Esophagus squamous epithelium (tissue), 5 donors: ENCODE measurements at places on chromosomes 4 and X. TPM values are rescaled to one million over a fixed set of nuclear protein-coding genes. Genes with fewer than 3 reads are reported as not detected.

DNA sequence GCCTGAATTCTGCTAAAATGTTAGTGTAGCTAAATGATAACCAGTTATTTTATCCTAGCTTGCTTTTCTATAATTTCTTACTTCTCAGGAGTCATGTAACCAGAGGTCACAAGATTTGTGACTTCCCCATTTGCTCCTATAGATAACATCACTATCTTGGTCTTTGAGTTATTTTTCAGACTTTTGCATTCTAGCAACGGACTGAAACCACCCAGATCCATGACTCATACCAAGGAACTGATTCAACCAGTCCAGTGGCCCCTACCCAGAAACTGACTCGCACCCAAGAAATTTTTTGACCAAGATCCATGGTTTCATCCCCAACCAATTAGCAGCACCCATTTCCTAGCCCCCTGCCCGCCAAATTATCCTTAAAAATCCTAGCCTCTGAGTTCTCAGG lies 50.0 kb downstream of the IQCM start:
- H3K27ac ChIP-seq: no peak overlapping the region
- H3K4me3 ChIP-seq: no peak overlapping the region
- no peaks in the 10 kb centered on the region for H3K4me1 ChIP-seq
- no peak for DNase-seq
- H3K27me3 ChIP-seq: no peaks in the 10 kb centered on the region
- H3K36me3 ChIP-seq: no peaks in the 10 kb centered on the region

DNA sequence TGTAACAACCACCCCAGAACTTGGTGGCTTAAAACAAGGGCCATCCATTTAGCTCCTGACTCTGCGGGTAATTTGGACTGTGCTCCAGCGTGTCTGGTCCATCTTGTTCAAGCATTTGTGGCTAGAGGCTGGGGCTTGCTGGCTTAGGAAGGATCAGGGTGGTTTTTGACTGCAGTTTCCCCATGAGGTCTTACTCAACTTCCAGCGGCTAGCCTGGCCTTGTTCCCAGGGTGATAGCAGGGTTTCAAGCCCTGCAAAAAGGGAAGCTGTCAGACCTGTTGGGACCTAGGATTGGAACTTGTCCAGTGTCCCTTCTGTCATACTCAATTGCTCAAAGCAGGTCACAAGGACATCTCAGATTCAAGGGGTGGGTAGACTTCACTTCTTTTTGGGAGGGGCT lies 205.9 kb downstream of the STIM2 start:
- peaks cover 4% of the 10 kb centered on the region for H3K4me1 ChIP-seq
- H3K27me3 ChIP-seq: peaks cover 8% of the 10 kb centered on the region
- no peaks in the 10 kb centered on the region for H3K36me3 ChIP-seq
- DNase-seq: no peak
- H3K27ac ChIP-seq: no peak overlapping the region

- no peak for DNase-seq
- H3K4me3 ChIP-seq: no peak overlapping the region
- no peaks in the 10 kb centered on the region for H3K4me1 ChIP-seq
- no peak overlapping the region for H3K27ac ChIP-seq
Measured at GRCh38 chrX:14777525-14777924, 95.3 kb downstream of the FANCB start.

The RAPGEF2 gene
- 25.2 TPM for total RNA-seq

The APOOL gene
- 10.1 TPM for total RNA-seq
